CD4-positive, alpha-beta T cell treated with Interleukin-6 at 100 ng/mL for 8 hours (primary cell): ENCODE measurements at places on chromosomes 2 and 18.

DNA sequence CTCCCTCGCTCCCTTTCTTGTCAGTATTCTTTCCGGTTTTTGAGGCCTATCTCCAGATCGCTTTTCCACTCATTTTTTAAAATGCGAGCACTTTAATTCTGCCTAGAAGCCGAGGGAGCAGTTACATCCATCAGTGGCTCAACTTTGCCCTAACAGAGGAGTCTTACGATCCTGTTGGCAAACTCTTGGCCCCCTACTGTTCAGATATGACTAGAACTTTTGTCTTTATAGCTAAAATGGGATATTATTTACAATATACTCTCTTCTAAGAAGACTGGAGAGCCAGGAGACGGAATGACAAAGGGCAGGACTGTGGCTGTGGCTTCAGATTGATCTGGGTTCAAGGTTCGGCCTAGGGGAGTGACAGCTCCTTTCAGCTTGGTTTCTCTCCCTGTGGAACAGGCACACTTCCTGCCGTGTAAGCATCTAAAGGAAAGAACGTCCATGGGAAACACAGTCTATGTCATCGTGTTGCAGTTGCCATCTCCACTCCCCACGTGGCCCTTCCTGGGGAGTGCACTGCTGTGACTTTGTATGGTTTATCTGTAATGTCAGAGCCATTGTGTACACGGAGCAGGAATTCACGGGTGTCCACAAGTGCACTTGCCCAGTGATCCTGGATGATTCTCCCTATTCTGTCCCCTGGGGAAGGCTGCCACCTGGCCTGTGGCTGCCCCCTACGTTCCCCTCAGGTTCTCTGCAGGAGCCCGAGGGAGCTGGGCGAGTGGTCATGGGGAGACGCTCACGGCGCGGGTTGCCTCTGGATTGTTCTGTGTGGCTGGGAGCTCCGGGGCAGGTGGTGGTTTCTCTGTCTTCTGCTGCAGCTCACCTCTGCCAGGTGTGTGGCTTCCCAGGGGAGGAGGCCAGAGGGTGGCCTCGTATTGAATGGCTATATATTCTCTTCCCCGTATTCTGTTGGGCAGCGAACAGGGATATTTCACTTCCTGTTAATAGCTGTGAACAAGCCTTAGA lies 222.0 kb downstream of the LDLRAD4 start:
- no peak for DNase-seq

DNA sequence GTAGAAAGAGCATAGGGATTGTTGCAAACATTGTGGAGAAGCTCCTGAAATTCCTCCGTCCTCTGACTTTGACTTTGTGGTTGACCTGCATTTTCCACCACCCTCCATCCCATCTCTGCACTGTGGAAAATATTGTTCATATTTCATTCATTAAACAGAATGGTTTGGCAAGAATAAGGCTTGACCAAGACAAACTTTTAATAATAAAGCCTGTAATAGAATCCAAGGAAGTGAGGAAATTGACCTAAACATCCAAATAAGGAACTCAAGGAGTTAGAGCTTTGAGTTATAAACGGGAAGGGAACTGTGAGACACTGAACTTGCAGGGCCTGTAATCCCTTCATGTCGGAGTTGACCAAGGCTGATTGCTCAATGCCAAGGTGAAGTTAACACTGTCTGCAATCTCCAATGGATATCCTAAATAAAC lies 115.2 kb downstream of the GFPT1 start:
- DNase-seq = no peak

GRCh38 chr2:200862532-200863000 lies 1.9 kb downstream of the CLK1 start:
- peak; percentile 44 for DNase-seq

GRCh38 chr18:21109936-21110712 lies 1.5 kb downstream of the ROCK1 start:
- no peak for DNase-seq

- DNase-seq = no peak
Observed at GRCh38 chr2:172372436-172372835, 55.0 kb upstream of the ITGA6 start.

DNA sequence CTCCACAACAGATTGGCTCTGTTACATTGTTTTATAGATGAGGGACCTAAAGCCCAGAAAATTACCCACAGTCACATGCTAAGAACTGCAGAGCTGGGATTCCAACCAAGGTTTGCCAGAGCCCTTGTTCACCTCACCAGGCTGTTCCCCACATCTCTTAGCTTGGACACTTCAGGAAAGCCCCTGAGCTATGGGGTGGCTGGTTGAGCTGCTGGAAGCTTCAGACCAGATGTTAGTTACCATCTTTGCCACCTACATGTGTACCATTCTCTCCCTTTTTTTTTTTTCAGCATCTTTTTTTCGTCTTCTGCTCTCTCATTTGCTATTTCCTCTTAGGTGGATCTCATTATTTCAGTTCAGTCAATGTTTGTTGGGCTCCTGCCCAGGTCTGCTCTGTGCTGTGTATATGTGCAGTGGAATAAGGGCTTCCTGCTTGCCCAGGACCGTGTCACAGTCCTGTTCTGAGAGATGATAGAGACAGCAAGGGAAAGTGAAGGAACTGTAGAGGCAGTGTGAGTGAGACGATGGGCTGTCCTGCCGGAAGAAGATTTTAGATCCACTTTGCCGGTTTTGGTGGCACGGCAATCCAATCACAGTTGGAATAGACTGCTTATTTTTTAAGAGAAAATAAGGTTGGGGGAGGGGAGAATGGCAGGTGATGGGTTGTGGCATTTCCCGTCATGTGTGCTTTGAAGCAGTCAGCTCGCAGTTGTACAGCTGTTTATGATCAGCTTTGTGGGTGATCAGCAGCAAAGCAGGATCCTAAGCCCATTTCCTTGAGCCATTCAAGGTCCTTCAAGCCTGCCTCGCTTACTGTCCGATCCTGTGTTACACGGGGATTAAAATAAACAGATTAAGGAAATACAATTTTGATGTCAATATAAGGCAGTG lies 152.6 kb downstream of the RTN4 start:
- DNase-seq = peak; percentile 60

DNA sequence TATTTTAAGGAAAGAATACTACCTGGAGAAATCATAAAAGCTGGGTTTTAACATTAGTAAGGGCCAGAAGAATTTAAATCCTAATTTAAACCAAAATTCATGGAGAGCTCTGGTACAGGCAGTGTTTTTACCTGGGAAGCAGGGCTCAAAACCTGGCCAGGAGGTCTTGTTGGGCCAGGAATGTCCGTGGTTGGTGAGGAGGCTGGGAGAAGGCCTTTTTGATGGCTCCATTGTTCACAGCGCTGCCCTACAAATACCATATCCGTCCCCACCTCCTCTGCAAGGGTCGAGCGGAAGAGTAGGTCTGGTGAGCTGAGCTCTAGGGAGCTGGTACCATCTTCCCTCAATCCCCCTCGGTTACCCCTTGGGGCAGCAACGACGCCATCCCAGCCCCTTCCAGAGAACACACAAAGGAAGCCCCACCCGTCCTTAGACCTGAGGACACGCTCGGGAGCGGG lies 10.9 kb upstream of the HOXD1 start:
- DNase-seq = no peak

- DNase-seq = no peak
Observed at GRCh38 chr2:15614545-15615300, 23.1 kb downstream of the DDX1 start.

DNA sequence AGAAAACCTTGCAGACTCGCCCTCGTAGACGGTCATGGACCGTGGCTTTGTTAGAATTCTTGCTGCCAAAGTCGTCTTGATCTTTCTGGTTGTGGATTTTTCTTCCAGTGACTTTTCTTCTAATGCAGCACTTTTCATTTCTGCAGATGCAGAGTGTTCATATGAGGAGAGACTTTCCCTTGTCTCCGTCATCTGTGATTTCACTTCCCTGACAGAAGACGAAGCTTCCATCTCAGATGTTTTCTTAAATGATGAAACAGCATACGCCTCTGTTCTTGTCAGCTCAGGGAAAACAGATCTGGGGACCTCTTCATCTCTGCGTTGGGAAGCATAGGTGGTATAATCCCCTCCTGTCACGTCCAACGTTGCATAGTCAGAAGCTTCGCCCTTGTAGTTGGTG lies 50.9 kb downstream of the PLEKHA3 start:
- no peak for DNase-seq
